CD4-positive, CD25-positive, alpha-beta regulatory T cell (primary cell): ENCODE measurements at places on chromosomes 1 and 21. TPM values are rescaled to one million over a fixed set of nuclear protein-coding genes. Genes with fewer than 3 reads are reported as not detected.

Gene ST6GALNAC3
- 3.4 TPM for polyA plus RNA-seq

Gene C1orf210
- not detected for polyA plus RNA-seq

Gene TGFB2
- not detected for polyA plus RNA-seq

Gene KCNE2
- 0.31 TPM for polyA plus RNA-seq

Gene PPP1R8
- polyA plus RNA-seq, result 45.5 TPM

Gene OXCT2
- not detected for polyA plus RNA-seq

Gene LMOD1
- not detected for polyA plus RNA-seq

Gene RPAP2
- polyA plus RNA-seq, result 16.9 TPM

Gene TTC39A
- polyA plus RNA-seq, result not detected

Gene SYNC
- not detected for polyA plus RNA-seq

Gene ALDH4A1
- polyA plus RNA-seq, result 1.8 TPM

Gene NDC1
- 4.3 TPM for polyA plus RNA-seq

Gene FALEC
- polyA plus RNA-seq, result not detected

Gene PLA2G5
- not detected for polyA plus RNA-seq

Gene LCA5L
- polyA plus RNA-seq, result not detected

Gene POU3F1
- 0.28 TPM for polyA plus RNA-seq

Gene RIPK4
- 0.41 TPM for polyA plus RNA-seq

Gene TIE1
- polyA plus RNA-seq, result not detected

Gene PPFIA4
- polyA plus RNA-seq, result not detected

Gene NBPF6
- not detected for polyA plus RNA-seq

Gene SMYD2
- polyA plus RNA-seq, result 52.3 TPM

Gene E2F2
- polyA plus RNA-seq, result 3.5 TPM

Gene PKNOX1
- 13.0 TPM for polyA plus RNA-seq

Gene RAD54L
- not detected for polyA plus RNA-seq

Gene BCAS2
- polyA plus RNA-seq, result 116 TPM

Gene MTARC2
- not detected for polyA plus RNA-seq

Gene CCDC185
- polyA plus RNA-seq, result not detected

Gene GPATCH2
- polyA plus RNA-seq, result 3.4 TPM

Gene FLG2
- not detected for polyA plus RNA-seq

Gene KLF17
- not detected for polyA plus RNA-seq

Gene CALML6
- polyA plus RNA-seq, result not detected

Gene OR2M3
- not detected for polyA plus RNA-seq

Gene OPRD1
- polyA plus RNA-seq, result not detected

Gene INSRR
- polyA plus RNA-seq, result not detected

Gene LCE1F
- polyA plus RNA-seq, result not detected

Gene MROH9
- not detected for polyA plus RNA-seq

Gene TCHHL1
- polyA plus RNA-seq, result not detected

Gene OR2AK2
- not detected for polyA plus RNA-seq

Gene CFHR1
- not detected for polyA plus RNA-seq

Gene IGSF9
- not detected for polyA plus RNA-seq
